Neural progenitor cell (in vitro differentiated cells): ENCODE measurements at places on chromosomes 3 and 15. TPM values are rescaled to one million over a fixed set of nuclear protein-coding genes. Genes with fewer than 3 reads are reported as not detected.
A peak's percentile ranks its signal among the peaks of the same experiment; 100 is the strongest.

- no peak for DNase-seq
These were observed 266.6 kb upstream of the SUCLG2 start for GRCh38 chr3:67920969-67921368.

- DNase-seq = no peak
These were observed 35.1 kb downstream of the IGSF10 start for GRCh38 chr3:151425627-151426340.

GRCh38 chr15:28920781-28921331 is 35.1 kb downstream of the APBA2 start:
- DNase-seq = no peak

DNA sequence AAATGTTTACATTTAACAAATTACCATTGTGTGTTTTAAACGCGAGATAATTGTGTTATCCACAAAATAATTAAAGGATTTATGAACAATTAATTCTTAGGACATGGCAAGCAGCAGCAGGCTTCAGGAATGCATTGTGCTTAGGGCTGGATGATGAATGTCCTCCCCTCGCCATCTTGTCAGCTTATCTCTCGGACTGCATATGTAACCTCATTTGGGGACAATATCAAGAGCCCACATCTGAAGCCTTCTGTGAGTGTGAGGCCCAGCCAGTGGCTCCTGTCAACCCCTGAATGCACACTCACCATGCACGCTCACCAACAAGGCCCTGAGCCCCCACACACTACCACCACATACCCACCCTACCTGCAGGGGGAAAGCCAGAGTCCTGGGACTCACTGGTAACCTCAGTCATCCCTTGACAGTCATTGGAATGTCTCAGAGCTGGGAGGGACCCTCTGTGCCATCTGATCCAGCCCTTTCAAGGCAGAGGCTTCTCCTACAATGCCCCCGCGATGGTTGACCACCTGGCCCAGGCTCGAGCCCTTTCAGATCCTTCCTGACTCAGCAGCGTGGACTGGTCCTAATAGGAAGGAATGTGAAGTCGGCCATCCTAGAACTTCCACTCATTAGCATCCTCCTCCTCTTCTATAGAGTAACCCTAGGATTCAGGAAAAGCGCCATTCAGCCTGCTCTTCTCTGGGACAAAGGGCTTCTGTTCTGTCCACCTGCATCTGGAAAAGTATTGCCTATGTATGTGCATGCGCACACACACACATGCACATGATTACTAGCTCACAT is 38.2 kb downstream of the MRPL46 start:
- no peak for DNase-seq

DNA sequence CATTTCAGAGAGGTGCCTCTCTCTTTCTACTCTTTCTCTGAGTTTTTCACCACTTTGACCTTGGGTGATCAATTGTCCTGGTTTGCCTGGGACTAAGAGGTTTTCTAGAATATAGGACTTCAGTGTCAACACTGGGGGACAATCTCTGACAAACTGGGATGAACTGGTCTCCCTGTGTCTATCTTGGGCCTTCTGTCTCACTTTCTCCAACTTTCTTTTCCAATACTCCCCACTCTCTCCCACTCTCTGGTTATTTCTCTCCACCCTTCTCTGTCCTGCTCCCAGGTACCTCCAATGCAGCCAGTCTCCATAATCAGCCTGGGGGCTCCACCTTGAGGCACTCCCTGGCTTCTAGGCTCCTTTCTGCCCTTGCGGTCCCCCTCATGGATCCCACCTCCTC is 4.7 kb upstream of the ITGA11 start:
- no peak for DNase-seq

DNA sequence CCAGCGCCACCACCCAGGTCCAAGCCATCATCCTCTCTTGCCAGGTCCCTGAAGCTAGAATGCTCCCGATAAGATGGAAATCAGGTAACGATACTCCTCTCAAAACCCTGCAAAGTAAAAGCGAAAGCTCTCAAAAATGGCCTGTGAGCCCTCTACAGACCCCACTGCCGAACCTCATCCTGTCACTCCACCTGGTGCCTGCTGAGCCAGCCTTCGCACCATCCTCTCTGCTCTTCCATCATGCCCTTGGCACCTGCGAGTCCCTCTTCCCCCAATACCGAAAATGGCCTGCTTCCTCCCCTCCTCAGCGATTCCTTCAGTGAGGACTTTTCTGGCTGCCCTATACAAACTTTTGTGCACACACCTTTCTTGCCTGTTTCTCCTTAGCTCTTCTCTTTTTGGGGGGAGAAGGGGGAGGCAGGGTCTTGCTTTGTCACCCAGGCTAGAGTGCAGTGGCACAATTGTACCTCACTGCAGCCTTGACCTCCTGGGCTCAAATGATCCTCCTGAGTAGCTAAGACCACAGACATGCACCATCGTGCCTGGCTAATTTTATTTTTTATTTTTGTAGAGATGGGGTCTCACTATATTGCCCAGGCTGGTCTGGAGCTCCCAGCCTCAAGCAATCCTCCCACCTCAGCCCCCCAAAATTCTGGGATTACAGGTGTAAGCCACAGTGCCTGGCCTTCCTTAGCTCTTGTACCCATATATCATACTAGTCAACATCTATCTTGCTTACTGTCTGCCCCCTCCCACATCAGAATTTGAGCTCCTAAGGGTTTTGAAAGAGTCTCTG is 3.0 kb downstream of the IDH2 start:
- no peak for DNase-seq

- no peak for DNase-seq
These were observed 1.0 kb downstream of the MASP1 start for GRCh38 chr3:187290503-187290902.

- DNase-seq = no peak
These were observed 144.7 kb downstream of the OSBPL10 start for GRCh38 chr3:31836131-31837075.

DNA sequence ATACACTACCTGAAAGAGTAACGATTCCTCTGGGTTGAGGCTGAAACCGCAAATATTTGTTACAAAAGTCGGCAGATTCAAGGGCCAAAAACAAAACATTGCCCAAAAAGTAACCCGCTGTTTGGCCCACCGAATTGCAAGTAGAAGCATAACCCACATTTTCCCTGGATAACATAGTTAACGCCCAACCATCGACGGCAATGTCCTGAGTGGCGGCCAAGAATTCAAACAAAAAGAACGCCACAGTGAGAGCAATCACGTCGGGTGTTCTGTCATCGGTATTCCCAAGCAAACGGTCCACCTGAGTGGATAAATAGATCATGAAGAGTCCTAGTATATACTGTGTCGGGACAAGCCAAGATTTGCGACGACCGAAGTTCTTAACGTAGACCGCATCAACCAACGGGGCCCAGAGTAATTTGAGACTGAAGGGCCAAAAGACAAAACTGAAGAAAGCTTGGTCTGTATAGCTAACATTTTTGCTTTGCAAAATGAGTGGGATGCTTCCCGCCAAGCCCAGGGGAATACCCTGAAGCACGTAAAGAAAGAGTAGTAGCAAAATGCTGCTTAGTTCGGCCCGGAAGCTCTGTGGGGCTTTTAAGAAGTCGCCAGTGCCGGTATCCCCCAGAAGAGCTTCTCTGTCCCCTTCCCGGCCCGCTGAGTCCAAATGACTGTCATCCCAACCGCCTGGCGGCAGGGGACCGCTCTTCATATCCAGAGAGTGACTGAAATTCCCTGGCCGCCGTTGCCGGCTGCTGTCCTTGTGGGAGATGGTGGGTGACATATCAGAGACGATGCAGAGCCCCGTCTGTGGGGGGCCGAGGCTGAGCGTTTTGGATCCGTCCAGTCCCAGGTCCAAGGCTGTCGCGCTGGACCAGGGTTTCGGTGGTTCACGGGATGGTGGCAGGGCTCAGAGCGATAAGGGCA is 750 bp downstream of the SLC33A1 start:
- peak; percentile 74 for DNase-seq

DNA sequence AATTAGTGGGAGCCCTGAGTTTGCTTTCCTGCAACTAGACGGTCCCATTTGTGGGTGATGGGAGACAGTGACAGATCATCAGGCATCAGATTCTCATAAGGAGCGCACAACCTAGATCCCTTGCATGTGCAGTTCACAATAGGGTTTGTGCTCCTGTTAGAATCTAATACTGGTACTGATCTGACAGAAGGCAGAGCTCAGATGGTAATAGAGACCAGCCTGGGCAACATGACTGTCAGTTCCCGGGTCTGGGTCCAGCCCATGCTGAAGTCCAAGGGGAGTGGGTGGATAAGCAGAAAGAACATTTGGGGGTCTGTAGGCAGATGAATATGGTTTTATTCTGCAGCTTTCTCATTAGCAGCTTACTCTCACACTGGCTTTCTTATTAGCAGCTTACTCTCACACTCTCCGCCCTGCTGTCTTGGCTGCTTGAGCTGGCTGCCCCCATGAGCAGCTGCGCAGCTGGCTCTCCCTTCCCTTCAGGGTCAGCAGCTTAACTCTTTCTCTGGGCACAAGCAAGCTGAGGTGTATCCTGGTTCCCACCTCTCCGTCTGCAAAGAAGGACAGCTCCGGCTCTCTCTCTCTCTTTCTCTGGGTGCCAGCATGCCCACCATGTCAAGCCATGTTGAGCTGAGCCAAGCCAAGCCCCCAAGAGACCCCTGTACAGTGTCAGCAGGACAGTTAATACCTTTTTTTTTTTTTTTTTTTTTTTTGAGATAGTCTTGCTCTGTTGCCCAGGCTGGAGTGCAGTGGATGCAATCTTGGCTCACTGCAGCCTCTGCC is 46.5 kb downstream of the KLHDC8B start:
- peak; percentile 16 for DNase-seq

DNA sequence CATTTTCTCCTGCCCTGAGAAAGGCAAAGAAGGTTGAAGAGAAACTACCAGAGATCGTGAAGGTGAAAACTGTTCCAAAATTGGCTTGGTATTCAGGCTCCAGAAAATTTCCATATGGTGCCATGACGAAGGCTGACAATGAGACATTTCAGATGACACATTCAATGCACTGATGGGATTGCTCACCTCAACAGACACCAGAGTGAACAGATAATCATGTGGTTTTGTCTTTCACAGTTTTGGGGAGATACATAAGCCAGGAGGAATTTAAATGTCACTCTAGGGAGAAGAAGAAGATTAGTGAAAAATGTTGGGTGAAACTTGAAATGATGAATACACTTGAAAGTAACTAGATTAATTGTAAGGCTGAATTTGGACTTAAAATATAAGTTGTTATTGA is 339.7 kb upstream of the EPHA3 start:
- no peak for DNase-seq

DNA sequence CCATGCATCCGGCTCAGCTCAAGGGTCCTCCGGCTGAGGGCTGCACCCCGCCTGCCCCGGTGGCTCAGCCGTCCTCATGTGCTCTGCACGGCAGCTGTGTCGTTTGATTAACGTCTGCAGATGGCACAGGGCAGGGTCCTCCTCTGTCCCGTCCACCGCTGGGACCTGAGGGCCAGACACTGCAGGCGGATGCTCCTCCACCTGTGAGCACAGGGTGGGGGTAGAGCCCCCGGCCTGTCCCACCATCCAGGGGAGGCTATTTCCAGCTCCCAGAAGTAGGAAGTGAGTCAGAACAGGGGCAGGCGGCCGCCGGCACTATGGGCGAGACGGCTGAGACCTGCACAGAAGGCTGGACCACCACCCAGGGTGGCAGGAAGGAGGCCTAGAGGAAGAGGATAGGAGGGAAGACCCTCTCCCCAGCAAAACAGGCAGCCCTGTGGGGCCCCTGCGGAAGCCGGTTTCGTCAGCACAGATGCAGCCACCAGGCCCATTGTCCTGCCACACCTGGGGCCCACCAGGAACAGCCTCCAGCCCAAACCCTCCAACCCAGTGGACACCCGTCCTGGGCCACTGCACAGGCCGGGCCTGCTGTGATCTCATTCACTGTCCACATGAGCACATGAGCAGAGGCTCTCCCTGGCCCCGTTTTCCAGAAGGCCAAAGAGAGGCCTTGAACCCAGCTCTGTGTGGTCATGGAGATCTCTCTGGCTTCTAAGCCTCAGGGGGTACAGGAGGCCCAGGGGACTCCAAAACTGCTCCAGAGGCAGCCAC is 12.6 kb upstream of the PLXND1 start:
- DNase-seq = no peak

GRCh38 chr15:88881775-88882174 is 13.6 kb downstream of the HAPLN3 start:
- DNase-seq = no peak

GRCh38 chr3:167350245-167350862 is 29.7 kb downstream of the ZBBX start:
- DNase-seq = peak; percentile 16

DNA sequence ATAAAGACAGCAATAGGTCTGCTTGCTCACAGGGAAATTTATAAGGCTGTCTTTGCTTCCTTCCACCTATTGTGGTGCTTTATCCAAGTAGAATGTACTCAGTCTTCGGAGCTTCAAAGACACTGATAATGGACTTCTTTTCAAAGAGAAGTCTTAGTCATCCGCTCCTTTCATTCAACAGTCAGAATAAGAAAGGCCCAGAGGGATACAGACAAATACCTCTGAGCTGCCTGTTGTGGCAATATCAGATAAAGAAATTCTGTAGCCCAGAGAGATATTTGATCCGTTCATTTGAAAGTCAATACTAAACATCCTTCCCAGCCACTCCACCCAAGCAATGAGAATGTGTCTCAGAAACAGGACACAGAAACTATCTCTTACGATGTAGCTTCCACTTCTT is 110.0 kb downstream of the FHIT start:
- DNase-seq = peak; percentile 47

DNA sequence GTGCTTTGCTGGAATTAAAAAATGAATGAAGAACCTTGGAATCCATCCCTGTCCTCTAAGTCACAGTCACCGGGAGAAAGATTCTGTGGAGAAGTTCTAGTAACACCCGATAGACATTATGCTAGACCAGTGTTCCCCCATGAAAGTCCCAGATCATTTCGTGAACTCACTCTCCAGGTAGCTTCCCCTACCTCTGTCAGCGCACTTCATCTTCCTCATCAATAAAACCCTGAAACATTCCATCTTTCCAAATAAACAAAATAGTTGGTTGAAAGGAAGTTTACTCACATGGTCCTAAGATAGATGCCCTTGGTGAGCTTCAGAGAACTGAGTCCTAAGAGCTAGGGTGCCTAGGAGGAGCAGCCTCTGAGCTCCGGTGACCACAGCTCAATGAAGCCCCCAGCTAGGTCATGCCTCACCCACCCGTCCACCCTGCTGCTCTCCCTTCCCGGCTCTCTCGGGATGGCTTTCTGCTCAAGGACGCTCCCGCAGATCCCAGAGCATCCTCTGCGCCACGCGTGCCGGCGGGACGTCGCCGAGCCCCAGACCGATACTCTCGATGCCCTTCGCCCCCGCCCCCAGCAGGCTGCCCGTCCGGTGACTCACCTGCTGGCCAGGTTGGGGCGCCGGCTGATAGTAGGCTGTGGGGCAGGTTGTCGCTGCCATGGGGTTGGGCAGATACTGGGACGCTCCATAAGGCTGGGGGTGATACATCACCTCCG is 776 bp downstream of the VGLL3 start:
- DNase-seq = no peak

Gene XCR1
- total RNA-seq = not detected in 2 replicates

Gene TEX55
- not detected in 2 replicates for total RNA-seq

Gene TMC3
- total RNA-seq = 0.09 and 0.13 TPM in 2 replicates

Gene CLDN16
- total RNA-seq = not detected in 2 replicates

Gene IFT80
- 69.0 and 90.0 TPM in 2 replicates for total RNA-seq

Gene FOXL2
- total RNA-seq = not detected in 2 replicates

Gene CIAO2A
- total RNA-seq = 114 and 210 TPM in 2 replicates

Gene HHATL
- total RNA-seq = not detected in 2 replicates

Gene SAMMSON
- not detected in 2 replicates for total RNA-seq

Gene NPAP1
- total RNA-seq = 0.06 TPM in 1 of 2 replicates, not detected in the other

Gene CYP19A1
- total RNA-seq = not detected in 2 replicates
